Gastroesophageal sphincter (tissue), 4 donors: ENCODE measurements at places on chromosomes 13 and 19.

- ATAC-seq = no peak
- H3K27ac ChIP-seq = no peak overlapping the region
- H3K4me3 ChIP-seq = no peak overlapping the region
- H3K4me1 ChIP-seq = no peaks in the 10 kb centered on the region
- no peaks in the 10 kb centered on the region for H3K27me3 ChIP-seq
- no peaks in the 10 kb centered on the region for H3K36me3 ChIP-seq
These were observed 311.8 kb downstream of the SPRY2 start for GRCh38 chr13:80029170-80029569.

- H3K4me3 ChIP-seq = no peak overlapping the region
- no peak for ATAC-seq
- no peaks in the 10 kb centered on the region for H3K27me3 ChIP-seq
- H3K27ac ChIP-seq = no peak overlapping the region
- H3K4me1 ChIP-seq = no peaks in the 10 kb centered on the region
These were observed 1314.6 kb downstream of the EFNB2 start for GRCh38 chr13:105220881-105221280.

DNA sequence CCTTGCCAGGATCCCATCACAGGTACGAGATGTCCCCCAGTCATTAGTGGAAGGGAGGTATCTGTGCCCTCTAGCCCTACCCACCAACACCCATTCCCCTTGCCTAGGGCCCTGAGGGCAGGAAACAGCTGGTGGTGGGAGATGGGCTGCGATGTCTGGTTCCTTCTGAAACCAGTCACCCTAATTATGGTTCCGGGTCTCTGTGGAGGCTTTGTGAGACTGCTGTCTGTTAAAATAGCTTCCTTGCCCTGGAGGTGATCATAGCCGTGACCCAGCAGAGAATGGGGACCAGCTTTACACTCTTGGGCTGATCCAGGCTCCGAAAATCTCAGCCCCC, 5.5 kb downstream of the ALDH16A1 start:
- no peak for ATAC-seq
- H3K27ac ChIP-seq = no peak overlapping the region
- no peaks in the 10 kb centered on the region for H3K27me3 ChIP-seq

- ATAC-seq = no peak
- H3K4me3 ChIP-seq = peak overlapping the region; percentile 58
- H3K36me3 ChIP-seq = no peaks in the 10 kb centered on the region
These were observed 813 bp downstream of the ZNF284 start for GRCh38 chr19:44072543-44073401.

GRCh38 chr13:27455331-27455855, 5.0 kb upstream of the MTIF3 start:
- H3K4me3 ChIP-seq = no peak overlapping the region
- H3K4me1 ChIP-seq = no peaks in the 10 kb centered on the region
- H3K27ac ChIP-seq = no peak overlapping the region
- no peak for ATAC-seq

GRCh38 chr13:31950111-31950815, 81.3 kb upstream of the FRY start:
- no peak overlapping the region for H3K4me3 ChIP-seq
- H3K27me3 ChIP-seq = no peaks in the 10 kb centered on the region
- ATAC-seq = no peak
- no peaks in the 10 kb centered on the region for H3K4me1 ChIP-seq

DNA sequence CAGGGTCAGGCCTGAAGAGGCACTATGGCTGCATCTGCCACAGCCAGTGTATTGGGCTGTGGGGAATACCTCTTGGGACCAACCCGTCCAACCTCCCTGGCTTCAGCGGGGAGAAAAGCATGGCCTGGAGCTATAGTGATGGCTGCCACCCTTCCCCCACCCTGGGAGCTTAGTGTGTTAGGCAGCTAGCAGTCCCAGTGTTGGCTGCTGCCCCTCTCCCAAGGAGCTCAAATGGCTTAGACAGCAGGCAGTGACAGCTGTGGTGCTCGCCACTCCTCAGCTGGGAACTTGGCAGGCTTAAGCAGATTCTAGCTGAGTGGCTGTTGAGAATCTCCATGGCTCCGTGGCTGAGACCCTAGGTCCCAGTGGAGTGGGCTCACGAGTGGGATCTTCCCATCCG, 19.7 kb downstream of the ACOD1 start:
- H3K4me3 ChIP-seq = no peak overlapping the region
- no peak for ATAC-seq
- H3K4me1 ChIP-seq = peaks cover 11% of the 10 kb centered on the region
- no peaks in the 10 kb centered on the region for H3K27me3 ChIP-seq

GRCh38 chr19:47070756-47071155, 22.3 kb upstream of the TMEM160 start:
- no peaks in the 10 kb centered on the region for H3K4me1 ChIP-seq
- no peak overlapping the region for H3K27ac ChIP-seq
- no peak overlapping the region for H3K4me3 ChIP-seq
- no peak for ATAC-seq
- no peaks in the 10 kb centered on the region for H3K27me3 ChIP-seq

DNA sequence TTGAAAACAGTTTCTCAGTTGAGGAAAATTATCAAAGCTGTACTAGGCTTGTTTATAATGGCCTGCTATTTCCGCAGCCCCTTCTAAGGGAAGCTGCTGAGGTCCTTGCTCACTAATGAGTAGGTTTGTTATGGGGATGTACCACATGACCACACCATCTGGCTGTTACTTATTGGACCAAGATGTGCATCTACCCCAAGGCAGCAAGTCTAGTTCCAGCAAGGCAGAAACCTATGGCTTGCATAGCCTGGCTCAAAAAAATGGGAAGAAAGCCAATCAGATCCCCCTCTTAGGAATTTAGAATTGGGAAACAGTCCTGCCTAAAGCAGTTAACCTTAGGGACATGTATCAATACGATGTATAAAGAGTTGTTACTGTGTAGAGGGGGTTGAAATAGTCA, 186.5 kb upstream of the SPRY2 start:
- H3K36me3 ChIP-seq = no peaks in the 10 kb centered on the region
- H3K4me1 ChIP-seq = no peaks in the 10 kb centered on the region
- no peak for ATAC-seq
- no peaks in the 10 kb centered on the region for H3K27me3 ChIP-seq
- no peak overlapping the region for H3K4me3 ChIP-seq

GRCh38 chr19:54457773-54458647, 5.6 kb downstream of the LENG9 start:
- no peaks in the 10 kb centered on the region for H3K27me3 ChIP-seq
- H3K4me3 ChIP-seq = no peak overlapping the region
- peaks cover 94% of the 10 kb centered on the region for H3K36me3 ChIP-seq

DNA sequence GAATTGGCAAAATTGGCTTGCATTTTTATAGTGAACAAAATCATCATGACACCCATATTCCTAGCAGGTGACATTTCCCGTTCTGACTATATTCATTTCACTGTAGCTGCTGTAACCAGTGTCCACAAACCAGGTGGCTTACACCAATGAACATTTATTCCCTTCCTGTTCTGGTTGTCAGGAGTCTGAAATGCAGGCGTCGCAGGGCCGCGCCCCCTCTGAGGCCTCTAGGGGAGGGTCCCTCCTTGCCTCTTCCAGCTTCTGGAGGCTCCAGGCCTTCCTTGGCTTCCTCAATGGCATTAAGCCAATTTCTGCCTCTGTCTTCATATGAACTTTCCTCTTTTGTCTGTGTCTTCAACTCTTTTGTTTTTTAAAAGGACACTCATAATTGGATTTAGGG, 6.5 kb upstream of the RLN3 start:
- H3K27ac ChIP-seq = no peak overlapping the region
- no peaks in the 10 kb centered on the region for H3K27me3 ChIP-seq
- H3K4me1 ChIP-seq = no peaks in the 10 kb centered on the region
- no peak overlapping the region for H3K4me3 ChIP-seq
- H3K36me3 ChIP-seq = no peaks in the 10 kb centered on the region
